Activated T-cell treated with anti-CD3 and anti-CD28 coated beads, Interleukin-2, amount 50 U/mL, for 24 hours (primary cell): ENCODE measurements at places on chromosomes 2 and 18.

GRCh38 chr2:132400901-132401240, 15.7 kb upstream of the GPR39 start:
- no peak overlapping the region for H3K27ac ChIP-seq
- H3K36me3 ChIP-seq, result no peaks in the 10 kb centered on the region
- H3K4me1 ChIP-seq, result no peaks in the 10 kb centered on the region

DNA sequence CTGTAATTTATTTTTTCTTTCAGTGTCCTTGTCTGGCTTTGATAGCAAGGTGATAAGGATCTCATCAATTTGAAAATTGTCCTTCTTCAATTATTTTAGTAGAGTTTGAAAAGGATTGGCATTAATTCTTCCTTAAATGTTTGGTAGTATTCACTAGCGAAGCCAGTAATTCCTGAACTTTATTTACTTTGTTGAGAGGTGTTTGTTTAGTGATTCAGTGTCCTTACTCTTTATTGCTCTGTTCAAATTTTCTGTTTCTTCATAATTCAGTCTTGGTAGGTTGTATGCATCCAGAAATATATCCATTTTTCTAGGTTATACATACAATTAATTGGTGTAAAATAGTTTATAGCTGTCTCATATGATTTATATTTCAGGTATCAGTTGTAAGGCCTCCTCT, 676.7 kb upstream of the POU3F3 start:
- H3K27me3 ChIP-seq, result no peaks in the 10 kb centered on the region
- H3K4me1 ChIP-seq, result no peaks in the 10 kb centered on the region
- no peaks in the 10 kb centered on the region for H3K36me3 ChIP-seq
- H3K4me3 ChIP-seq, result no peak overlapping the region

- no peak overlapping the region for H3K4me3 ChIP-seq
- peaks cover 24% of the 10 kb centered on the region for H3K27me3 ChIP-seq
- H3K27ac ChIP-seq, result no peak overlapping the region
- DNase-seq, result no peak
Observed at GRCh38 chr2:237235383-237236095, 149.8 kb downstream of the COPS8 start.

- H3K4me1 ChIP-seq, result peaks cover 7% of the 10 kb centered on the region
- no peak overlapping the region for H3K27ac ChIP-seq
- DNase-seq, result no peak
- H3K27me3 ChIP-seq, result no peaks in the 10 kb centered on the region
- peaks cover 51% of the 10 kb centered on the region for H3K36me3 ChIP-seq
Observed at GRCh38 chr2:190255676-190256075, 64.0 kb downstream of the HIBCH start.

- H3K4me3 ChIP-seq, result no peak overlapping the region
- DNase-seq, result no peak
- H3K27ac ChIP-seq, result no peak overlapping the region
- no peaks in the 10 kb centered on the region for H3K36me3 ChIP-seq
- H3K27me3 ChIP-seq, result peaks cover 27% of the 10 kb centered on the region
Observed at GRCh38 chr18:959854-960253, 55.2 kb downstream of the ADCYAP1 start.

- no peaks in the 10 kb centered on the region for H3K36me3 ChIP-seq
- no peak overlapping the region for H3K4me3 ChIP-seq
- DNase-seq, result no peak
- H3K27ac ChIP-seq, result no peak overlapping the region
Observed at GRCh38 chr2:236715077-236715476, 145.5 kb downstream of the ACKR3 start.

DNA sequence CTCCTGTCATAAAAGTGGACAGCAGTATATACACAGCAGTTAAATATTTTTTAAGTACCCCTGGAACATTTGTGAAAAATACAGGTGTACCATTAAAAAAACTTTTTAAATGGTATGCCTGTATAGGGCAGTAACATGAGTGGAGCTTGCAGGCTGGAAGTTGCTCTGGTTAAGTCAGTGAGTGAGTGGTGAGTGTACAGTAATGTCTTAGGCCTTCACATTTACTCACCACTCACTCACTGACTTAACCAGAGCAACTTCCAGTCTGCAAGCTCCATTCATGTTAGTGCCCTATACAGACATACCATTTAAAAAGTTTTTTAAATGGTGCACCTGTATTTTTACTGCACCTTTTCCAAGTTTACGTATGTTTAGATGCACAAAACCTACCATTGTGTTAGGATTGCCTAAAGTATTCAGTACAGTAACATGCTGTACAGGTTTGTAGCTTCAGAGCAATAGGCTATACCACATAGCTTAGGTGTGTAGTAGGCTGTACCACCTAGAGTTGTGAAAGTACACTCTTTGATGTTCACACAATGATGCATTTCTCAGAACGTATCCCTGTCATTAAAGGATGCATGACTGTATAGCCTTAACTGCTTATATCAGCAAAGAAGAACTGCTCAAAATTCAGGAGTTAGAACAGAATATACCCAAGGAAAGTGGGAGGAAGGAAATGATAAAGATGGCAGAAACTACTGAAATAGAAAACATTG, 112.6 kb downstream of the EHBP1 start:
- H3K4me3 ChIP-seq, result no peak overlapping the region
- H3K27ac ChIP-seq, result no peak overlapping the region
- H3K4me1 ChIP-seq, result peaks cover 7% of the 10 kb centered on the region

- no peak for DNase-seq
- no peaks in the 10 kb centered on the region for H3K36me3 ChIP-seq
- H3K4me3 ChIP-seq, result no peak overlapping the region
- H3K4me1 ChIP-seq, result no peaks in the 10 kb centered on the region
Observed at GRCh38 chr18:2390158-2390557, 181.1 kb downstream of the METTL4 start.

GRCh38 chr18:56112013-56112749, 524.2 kb upstream of the TCF4 start:
- H3K27ac ChIP-seq, result peak overlapping the region; percentile 78
- DNase-seq, result no peak
- peaks cover 11% of the 10 kb centered on the region for H3K4me1 ChIP-seq
- H3K27me3 ChIP-seq, result no peaks in the 10 kb centered on the region
- no peaks in the 10 kb centered on the region for H3K36me3 ChIP-seq
- no peak overlapping the region for H3K4me3 ChIP-seq

- no peak overlapping the region for H3K4me3 ChIP-seq
- no peaks in the 10 kb centered on the region for H3K27me3 ChIP-seq
- H3K4me1 ChIP-seq, result no peaks in the 10 kb centered on the region
- H3K27ac ChIP-seq, result no peak overlapping the region
Observed at GRCh38 chr2:185433824-185434223, 304.8 kb upstream of the FSIP2 start.

GRCh38 chr2:109356324-109357035, 227.5 kb downstream of the SH3RF3 start:
- H3K4me1 ChIP-seq, result peaks cover 1% of the 10 kb centered on the region
- no peaks in the 10 kb centered on the region for H3K36me3 ChIP-seq
- no peak for DNase-seq
- H3K27ac ChIP-seq, result no peak overlapping the region

GRCh38 chr2:191821078-191821477, 25.8 kb downstream of the CAVIN2 start:
- no peak overlapping the region for H3K27ac ChIP-seq
- no peaks in the 10 kb centered on the region for H3K36me3 ChIP-seq
- DNase-seq, result no peak
- no peaks in the 10 kb centered on the region for H3K4me1 ChIP-seq

GRCh38 chr18:13381331-13381730, 162.8 kb downstream of the LDLRAD4 start:
- peak overlapping the region; percentile 80 for H3K4me3 ChIP-seq
- H3K36me3 ChIP-seq, result peaks cover 4% of the 10 kb centered on the region
- H3K27ac ChIP-seq, result peak overlapping the region; percentile 97
- no peaks in the 10 kb centered on the region for H3K27me3 ChIP-seq
- DNase-seq, result no peak

DNA sequence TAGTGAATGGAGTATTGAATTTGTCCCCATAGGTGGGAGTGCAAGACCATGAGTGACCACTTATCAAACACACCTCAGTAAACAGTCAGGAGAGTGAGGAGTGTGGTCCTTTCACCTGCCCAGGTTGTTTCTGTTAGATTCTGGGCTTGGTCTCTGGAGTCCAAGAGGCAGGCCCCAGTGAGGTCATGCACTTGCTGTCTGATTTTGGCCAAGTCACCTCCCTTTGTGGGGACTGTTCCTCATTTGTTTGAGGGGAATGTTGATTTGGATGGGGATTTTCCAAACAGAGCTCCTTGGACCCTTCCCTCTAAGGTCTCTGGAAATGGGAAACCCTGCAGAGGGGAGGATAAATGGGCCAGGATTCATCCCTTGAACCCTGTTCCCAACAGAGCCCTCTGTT, 7.3 kb downstream of the IL1RN start:
- H3K4me3 ChIP-seq, result no peak overlapping the region
- no peaks in the 10 kb centered on the region for H3K27me3 ChIP-seq
- DNase-seq, result no peak
- no peak overlapping the region for H3K27ac ChIP-seq
- H3K36me3 ChIP-seq, result no peaks in the 10 kb centered on the region

- H3K36me3 ChIP-seq, result no peaks in the 10 kb centered on the region
- no peak for DNase-seq
- no peak overlapping the region for H3K27ac ChIP-seq
- peaks cover 6% of the 10 kb centered on the region for H3K27me3 ChIP-seq
- no peak overlapping the region for H3K4me3 ChIP-seq
Observed at GRCh38 chr2:233816334-233816733, 38.0 kb downstream of the HJURP start.

GRCh38 chr18:27377251-27377650, 192.1 kb upstream of the CHST9 start:
- H3K4me1 ChIP-seq, result no peaks in the 10 kb centered on the region
- H3K36me3 ChIP-seq, result no peaks in the 10 kb centered on the region

- H3K4me3 ChIP-seq, result no peak overlapping the region
- no peak for DNase-seq
- H3K27me3 ChIP-seq, result peaks cover 4% of the 10 kb centered on the region
- H3K27ac ChIP-seq, result no peak overlapping the region
- H3K4me1 ChIP-seq, result no peaks in the 10 kb centered on the region
Observed at GRCh38 chr2:9297156-9297555, 90.5 kb downstream of the ASAP2 start.

GRCh38 chr18:61666876-61667590, 225.8 kb downstream of the RNF152 start:
- H3K4me1 ChIP-seq, result no peaks in the 10 kb centered on the region
- no peaks in the 10 kb centered on the region for H3K36me3 ChIP-seq
- no peak overlapping the region for H3K27ac ChIP-seq
- no peak for DNase-seq
- H3K27me3 ChIP-seq, result peaks cover 13% of the 10 kb centered on the region
- H3K4me3 ChIP-seq, result no peak overlapping the region

GRCh38 chr2:149902081-149902480, 314.5 kb upstream of the MMADHC start:
- no peak overlapping the region for H3K27ac ChIP-seq
- H3K27me3 ChIP-seq, result no peaks in the 10 kb centered on the region
- DNase-seq, result no peak
- H3K4me3 ChIP-seq, result no peak overlapping the region

DNA sequence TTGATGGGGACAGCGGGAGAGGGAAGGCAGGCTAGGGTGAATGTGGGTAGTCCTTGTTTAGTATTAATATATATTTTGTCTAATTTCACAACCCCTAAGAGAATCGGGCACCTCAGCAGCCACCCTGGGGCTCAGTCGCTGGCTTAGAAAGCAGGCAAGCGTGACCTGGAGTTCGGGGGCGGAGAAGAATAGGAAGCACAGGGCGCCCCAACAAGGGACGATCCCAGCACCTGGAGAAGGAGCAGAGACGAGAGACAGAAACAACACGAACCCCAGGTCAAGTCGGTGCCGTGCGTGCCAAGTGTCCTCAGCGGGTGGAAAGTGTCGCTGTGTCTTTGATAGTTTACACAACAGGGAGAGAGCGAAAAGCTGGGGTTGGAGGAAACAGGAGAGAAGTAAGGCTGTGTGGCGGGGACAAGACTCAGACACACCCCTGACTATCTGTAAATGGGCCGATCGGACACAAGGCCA, 95.4 kb downstream of the NFATC1 start:
- H3K4me1 ChIP-seq, result peaks cover 33% of the 10 kb centered on the region
- H3K27me3 ChIP-seq, result no peaks in the 10 kb centered on the region
- H3K27ac ChIP-seq, result peak overlapping the region; percentile 91
- no peak for DNase-seq
- H3K36me3 ChIP-seq, result peaks cover 79% of the 10 kb centered on the region

- peaks cover 87% of the 10 kb centered on the region for H3K4me1 ChIP-seq
- H3K27ac ChIP-seq, result peak overlapping the region; percentile 89
- H3K27me3 ChIP-seq, result no peaks in the 10 kb centered on the region
- DNase-seq, result peak; percentile 47
Observed at GRCh38 chr2:225030203-225030602, 12.1 kb downstream of the DOCK10 start.

GRCh38 chr2:6826081-6826913, 39.4 kb downstream of the CMPK2 start:
- no peak overlapping the region for H3K27ac ChIP-seq
- H3K27me3 ChIP-seq, result no peaks in the 10 kb centered on the region
- H3K4me3 ChIP-seq, result no peak overlapping the region
- peaks cover 6% of the 10 kb centered on the region for H3K36me3 ChIP-seq

DNA sequence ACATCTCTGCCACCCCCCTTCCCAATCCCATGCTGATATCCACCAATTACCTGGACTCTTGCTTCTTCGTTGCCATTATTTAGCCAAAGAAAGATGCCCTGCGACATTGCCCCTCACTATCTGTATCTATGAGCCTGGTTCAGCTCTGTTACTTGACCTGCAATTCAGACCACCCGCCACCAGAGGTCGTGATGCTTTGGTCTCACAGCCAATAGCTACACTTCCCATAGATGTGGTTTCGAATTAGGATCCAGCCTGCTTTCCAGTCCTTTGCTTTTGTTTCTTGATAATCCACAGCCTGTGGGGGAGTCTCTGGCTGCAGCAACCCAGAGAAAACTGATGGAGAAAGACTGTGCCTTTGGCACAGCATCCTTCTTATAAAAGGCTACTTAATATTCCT, 239.4 kb downstream of the KLHL29 start:
- H3K4me1 ChIP-seq, result no peaks in the 10 kb centered on the region
- no peaks in the 10 kb centered on the region for H3K27me3 ChIP-seq
- H3K27ac ChIP-seq, result no peak overlapping the region
- no peak overlapping the region for H3K4me3 ChIP-seq
- peak; percentile 45 for DNase-seq
- no peaks in the 10 kb centered on the region for H3K36me3 ChIP-seq

DNA sequence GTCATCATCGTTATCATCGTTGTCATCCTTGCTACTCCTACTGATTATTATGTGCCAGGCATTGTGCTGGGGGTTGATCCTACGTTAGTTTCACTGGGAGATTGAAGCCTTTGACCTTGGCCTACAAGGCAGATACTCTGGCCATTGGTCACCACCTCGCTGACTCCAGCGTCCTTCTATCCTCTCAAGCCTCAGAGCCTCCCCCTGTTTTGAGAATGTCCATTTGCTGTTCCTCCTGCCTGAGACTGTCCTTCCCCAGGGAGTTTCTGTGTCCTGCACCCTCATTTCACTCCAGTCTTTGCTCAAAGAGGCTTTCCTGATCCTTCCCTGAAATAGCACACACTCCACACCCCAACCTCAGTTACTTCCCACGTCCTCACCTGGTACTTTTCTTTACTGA, 57.8 kb downstream of the ACAA2 start:
- H3K27ac ChIP-seq, result no peak overlapping the region
- H3K36me3 ChIP-seq, result no peaks in the 10 kb centered on the region
- H3K27me3 ChIP-seq, result peaks cover 10% of the 10 kb centered on the region
- no peak for DNase-seq

- H3K36me3 ChIP-seq, result peaks cover 80% of the 10 kb centered on the region
- peaks cover 41% of the 10 kb centered on the region for H3K4me1 ChIP-seq
- H3K27ac ChIP-seq, result peak overlapping the region; percentile 97
- no peak for DNase-seq
Observed at GRCh38 chr2:218271487-218271797, 1.1 kb downstream of the PNKD start.

- no peak for DNase-seq
- peaks cover 10% of the 10 kb centered on the region for H3K36me3 ChIP-seq
- H3K27ac ChIP-seq, result no peak overlapping the region
- peaks cover 22% of the 10 kb centered on the region for H3K4me1 ChIP-seq
- peaks cover 13% of the 10 kb centered on the region for H3K27me3 ChIP-seq
- H3K4me3 ChIP-seq, result no peak overlapping the region
Observed at GRCh38 chr2:112433932-112434730, 686 bp upstream of the RGPD8 start.
